ENCODE measurements at places on chromosomes 6 and 20.
A peak's percentile ranks its signal among the peaks of the same experiment; 100 is the strongest.

GRCh38 chr20:14223806-14224205, 113.6 kb downstream of the FLRT3 start:
- no peak for DNase-seq

DNA sequence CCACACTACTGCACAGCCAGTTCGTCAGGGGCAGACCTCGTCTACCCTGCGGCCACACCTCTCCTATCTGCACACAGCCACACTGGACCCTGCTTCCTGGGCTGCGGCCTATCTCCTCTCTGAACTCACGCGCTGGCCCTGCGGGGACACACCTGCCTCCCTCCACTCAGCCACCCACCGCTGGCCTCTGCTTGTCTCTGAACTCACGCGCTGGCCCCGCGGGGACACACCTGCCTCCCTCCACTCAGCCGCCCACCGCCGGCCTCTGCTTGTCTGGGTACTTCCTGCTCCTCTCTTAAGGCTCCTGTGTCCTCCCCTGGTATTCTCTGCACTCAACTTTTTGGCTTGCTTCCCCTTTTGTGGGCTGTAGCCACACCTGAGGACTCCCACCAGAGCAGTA, 52.3 kb downstream of the HUS1B start:
- DNase-seq = no peak

- no peak for DNase-seq
Observed at GRCh38 chr20:19690462-19690861, 67.6 kb upstream of the RIN2 start.

DNA sequence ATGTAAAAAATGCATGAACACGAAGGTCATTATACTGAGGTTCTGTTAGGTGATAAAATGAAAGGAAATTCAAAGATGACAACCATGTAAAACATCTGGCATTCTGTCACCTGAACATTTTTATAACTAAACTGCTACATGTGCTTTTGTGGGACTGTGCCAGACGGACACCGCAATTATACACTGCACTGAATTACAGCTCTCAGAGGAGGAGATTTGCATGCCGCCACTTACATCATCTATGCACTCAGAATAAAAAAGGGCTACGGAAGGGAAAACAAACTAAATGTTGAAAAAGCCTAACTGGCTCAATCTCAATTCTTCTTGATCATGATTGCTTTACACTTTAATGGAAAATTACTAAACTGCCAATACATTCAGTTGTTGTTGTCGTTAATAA, 614.0 kb upstream of the EYS start:
- no peak for DNase-seq

- no peak for DNase-seq
Observed at GRCh38 chr20:57611586-57612311, 8.5 kb downstream of the ZBP1 start.

DNA sequence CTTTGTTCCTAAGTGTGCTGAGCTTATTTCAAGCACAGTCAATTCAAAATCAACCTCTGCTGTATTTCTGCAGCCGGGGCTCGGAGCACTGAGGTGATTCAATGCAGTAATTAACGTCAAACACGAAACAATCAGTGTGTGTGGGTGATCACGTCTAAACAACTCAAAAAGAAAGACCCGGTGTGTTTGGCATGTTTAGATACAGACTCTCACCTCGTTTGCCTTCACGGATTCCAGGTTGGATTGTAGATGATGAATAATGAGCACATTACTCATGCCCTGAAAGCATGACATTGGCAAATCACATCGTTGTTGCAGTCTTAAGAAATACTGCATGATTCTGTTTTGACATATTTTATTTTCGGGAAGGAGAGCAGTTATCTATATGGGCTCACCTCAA, 231.0 kb downstream of the QKI start:
- no peak for DNase-seq

DNA sequence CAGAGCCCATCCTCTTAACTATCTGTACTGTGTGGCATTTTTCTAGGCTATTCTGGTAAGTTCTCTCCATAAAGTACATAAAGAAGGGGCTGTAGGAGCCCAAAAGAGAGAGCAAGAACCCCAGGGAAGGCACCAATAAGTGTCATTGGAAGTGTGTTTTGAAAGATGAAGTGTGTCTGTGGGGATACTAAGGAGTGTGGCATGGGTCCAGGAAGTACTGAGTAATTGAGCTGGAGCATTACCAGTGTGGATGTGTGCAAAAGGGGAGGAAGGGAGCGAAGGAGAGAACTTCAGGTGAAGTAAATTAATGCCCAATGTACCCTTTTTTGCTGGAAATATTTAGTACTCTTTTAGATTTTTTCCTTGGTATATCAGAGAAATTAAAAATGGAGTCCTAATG, 63.9 kb downstream of the KCNS1 start:
- DNase-seq = no peak

DNA sequence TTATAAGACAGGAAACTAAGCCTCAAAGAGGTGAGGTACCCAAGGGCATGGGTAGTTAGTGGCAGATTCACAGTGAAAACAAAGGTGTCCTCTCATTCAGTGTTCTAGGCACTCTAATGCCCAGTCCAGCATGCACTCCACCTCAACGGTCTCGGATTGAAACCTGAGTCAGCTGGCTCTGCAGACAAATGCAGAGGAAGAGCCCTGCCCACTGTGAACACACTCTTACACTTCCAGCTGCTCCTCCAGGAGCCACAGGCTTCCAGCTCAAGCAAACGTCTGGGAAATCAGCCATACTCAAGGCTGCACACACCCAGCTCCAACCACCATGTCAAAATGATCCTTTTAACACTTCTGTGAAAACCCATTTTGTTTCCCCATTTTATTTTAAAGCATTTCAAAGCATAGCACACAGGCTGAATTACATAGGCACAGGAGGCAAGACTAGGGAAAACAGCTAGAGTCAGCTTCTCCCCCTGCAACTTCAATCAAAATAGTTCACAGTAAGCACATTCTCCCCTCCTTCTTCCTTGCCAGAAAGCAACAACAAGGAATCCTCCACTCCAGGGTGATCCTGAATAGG, 3.0 kb upstream of the IL17A start:
- no peak for DNase-seq

DNA sequence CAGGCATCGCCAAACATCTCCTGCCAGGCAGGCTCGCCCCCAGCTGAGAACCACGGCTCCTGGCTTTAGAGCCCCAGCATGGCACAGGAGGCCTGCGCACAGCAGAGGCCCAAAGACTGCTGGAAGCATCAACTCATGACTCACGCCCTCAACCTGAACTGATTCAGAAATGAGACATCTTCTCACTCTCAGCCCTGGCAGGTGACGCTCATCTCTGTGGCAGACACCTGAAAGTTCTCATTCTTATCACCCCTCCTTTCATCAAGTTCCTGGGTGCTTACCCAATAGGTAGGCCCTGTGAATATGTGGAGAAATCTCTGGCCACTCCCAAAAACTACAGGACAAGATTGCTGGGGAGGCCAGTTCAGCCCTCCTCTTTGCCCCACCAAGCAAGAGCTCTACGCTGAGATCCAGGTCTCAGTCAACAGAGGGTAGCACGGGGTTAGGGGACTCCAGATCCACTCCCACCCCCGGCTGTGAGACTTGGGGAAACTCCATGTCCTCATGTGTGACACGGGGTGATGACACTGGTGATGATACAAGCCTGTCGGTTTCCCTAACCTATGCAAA, 11.3 kb downstream of the NFATC2 start:
- DNase-seq = no peak

DNA sequence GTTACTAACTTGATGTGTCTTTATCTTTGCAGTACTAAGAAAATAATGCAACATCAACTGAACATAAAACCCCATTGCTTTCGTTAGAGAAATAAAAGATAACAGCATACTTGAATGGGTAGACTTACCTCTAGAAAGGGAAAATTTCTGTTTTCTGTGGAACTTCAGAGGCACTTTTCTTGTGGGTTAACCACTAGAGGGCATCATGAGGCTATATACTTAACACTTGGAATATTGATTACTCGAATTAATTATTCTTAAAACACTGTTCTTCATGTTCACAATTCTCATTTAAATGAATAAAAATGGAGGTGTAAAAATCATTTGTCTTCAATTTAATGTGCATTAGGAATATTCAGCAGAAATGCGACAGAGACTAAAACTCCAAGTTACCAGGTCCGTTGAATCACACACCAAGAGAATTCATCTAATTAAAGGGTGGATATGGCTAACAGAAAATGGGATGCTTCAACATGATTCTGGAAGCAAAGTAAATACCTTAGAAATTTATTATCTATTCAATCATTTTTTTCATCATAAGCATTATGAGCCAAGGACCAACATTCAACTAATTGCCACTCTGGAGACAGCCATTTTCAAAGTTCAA, 330.8 kb upstream of the PREP start:
- peak; percentile 76 for DNase-seq

GRCh38 chr6:24775520-24776058, 852 bp downstream of the GMNN start:
- no peak for DNase-seq

DNA sequence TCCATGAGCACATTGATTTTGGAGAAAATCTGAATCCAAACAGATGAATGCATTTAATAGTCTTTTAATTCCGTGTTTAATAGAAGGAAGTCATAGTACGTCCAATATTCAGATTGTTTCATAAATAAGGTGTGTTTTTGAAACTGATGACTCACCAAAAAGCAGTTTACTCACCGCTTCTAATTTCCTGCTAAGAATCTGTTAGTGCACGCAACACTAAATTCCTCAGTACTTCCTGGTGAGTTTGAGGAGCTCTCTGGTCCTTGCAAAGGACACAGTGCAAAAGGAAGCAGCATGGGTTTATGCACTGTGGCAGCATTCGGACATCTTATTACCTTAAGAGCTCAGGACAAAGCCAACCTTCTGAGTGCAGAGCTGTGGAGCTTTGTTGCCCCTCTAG, 2.3 kb upstream of the ADGRF1 start:
- DNase-seq = peak; percentile 47

DNA sequence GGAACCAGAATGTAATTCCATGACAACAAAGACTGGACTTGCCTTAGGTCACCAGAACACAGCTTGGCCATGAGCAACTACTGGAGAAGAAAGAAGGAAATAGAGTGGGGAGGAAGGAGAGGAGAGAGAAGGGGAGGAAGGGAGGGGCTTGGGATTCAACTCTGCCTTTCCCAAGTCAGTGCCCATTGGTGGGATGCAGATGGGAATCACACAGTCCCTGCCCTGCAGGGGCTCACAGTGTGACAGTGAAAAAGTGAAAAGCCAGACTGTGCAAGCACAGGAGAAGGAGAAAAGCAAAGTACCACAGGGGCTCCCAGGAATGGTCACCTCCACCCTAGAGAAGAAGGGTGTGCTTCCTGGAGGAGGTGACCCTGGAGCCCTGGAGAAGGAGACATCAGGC, 14.0 kb downstream of the RIMS4 start:
- no peak for DNase-seq

GRCh38 chr6:1542335-1542734, 67.4 kb upstream of the FOXC1 start:
- no peak for DNase-seq

- DNase-seq = no peak
Observed at GRCh38 chr6:53112404-53112803, 36.2 kb downstream of the GCM1 start.

DNA sequence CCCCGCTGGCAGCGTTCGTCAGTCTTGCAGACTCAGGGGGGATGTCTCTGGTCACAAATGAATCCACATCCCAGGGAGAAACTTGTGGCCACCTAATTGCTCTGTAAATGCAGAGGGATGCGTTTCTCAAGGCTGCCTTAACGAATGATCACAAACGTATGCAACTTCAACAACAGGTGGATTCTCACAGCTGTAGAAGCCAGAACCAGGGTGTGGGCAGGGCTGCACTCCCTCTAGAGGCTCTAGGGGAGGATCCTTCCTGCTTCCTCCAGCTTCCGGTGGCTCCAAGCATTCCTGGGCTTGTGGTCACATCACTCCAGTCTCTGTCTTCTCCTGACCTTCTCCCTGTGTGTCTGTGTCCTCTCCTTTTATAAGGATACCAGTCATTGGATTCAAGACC, 3.3 kb upstream of the TAF4 start:
- DNase-seq = no peak

- DNase-seq = no peak
Observed at GRCh38 chr6:170149681-170150589, 140.9 kb downstream of the DLL1 start.

- peak; percentile 20 for DNase-seq
Observed at GRCh38 chr20:13771853-13772453, 12.8 kb downstream of the ESF1 start.

- DNase-seq = no peak
Observed at GRCh38 chr20:4060064-4060795, 44.9 kb upstream of the RNF24 start.

DNA sequence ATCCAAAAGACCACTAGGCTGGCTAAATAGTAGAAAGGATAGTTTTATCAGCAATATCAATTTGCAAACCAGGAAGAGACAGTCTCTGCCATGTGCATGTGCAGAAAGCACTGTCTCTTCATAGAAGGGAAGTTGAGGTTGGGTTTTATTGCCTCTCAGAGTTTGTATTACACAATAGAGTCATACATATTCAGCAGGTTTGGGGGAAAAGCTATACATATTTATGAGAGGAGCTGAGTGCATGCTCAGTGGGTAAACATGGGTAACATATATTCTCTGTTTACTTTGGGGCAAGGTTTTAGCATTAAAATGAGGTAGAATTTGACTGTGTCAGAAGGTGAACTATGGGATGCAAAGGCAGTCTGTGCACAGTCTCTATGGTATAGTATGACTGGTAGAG, 14.9 kb downstream of the TMEM170B start:
- DNase-seq = peak; percentile 89

DNA sequence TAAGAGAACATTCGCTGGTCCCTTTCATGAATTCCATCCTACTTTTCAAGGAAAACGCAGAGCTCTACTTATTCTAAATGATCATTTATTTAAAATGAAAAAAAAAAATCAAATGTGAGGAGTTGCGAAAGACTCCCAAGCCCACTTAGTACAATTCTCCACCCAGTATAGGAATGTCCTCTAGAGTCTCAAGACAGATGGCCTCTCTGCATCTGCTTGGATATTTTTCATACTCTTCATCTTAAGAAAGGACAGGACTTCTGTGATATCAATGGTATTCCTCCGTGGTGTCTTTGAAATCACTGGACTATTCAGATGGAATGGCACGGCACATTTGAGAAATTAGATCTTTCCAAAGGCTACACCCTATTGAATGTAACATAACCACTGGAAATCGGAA, 107.1 kb downstream of the PTPRK start:
- no peak for DNase-seq

- no peak for DNase-seq
Observed at GRCh38 chr6:44430326-44430725, 42.8 kb downstream of the CDC5L start.

- DNase-seq = no peak
Observed at GRCh38 chr6:145508107-145508506, 227.2 kb downstream of the EPM2A start.

DNA sequence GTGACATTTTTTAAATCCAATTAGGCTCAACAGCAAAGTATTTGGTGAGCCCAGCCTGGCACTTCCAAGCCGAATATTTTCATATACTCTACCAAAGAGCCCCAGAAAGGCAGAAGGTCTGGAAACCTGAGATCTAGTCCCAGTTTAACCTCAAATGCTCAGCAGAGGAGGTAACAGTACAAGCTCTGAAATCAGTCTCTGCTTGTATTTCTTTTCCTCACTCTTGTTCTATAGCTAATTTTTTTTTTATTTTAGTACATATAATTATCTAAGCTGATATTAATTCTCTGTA, 9.1 kb downstream of the SOD2 start:
- DNase-seq = no peak

GRCh38 chr20:54293526-54293925, 85.6 kb downstream of the PFDN4 start:
- no peak for DNase-seq
